Stimulated activated CD4-positive, alpha-beta T cell treated with anti-CD3 and anti-CD28 coated beads, Interleukin-1b, Interleukin-23, amount 100 ng/mL, for 1 hour (primary cell): ENCODE measurements at places on chromosomes 12 and 14.

GRCh38 chr14:104384776-104385071 lies 194.8 kb upstream of the C14orf180 start:
- DNase-seq = no peak

DNA sequence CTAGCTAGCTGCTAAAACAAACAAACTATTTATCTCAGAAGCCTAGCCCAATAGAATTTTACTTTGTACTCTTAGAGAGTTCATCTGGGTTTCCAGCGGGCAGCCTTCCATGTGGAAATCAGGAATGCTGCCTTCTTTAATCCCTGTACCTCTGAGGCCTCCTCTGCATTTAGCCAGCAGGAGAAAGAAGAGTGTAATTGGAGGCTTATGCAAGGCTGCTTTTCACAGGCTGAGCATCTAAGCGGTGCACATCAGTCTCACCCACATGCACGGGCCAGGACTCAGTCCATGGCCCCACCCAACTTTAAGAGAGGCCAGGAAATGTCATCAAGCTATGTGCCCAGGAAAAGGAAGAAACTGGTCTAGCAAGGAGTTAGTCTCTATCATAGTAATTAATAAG lies 14.0 kb upstream of the PTGDR start:
- no peak for DNase-seq

- no peak for DNase-seq
These were observed 23.2 kb upstream of the RAP1B start for GRCh38 chr12:68587448-68587873.

DNA sequence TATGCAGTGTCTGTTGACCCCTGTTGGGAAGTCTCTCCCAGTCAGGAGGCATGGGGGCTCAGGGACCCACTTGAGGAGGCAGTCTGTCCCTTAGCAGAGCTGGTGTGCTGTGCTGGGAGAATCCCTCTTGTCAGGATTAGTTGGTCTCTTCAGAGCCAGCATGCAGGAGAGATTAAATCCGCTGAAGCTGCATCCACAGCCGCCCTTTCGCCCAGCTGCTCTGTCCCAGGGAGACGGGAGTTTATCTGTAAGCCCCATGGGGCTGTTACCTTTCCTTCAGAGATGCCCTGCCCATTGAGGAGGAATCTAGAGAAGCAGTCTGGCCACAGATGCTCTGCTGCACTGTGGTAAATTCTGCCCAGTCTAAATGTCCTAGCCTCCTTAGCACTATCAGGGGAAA lies 13.1 kb upstream of the KLRC1 start:
- no peak for DNase-seq

GRCh38 chr12:109589691-109590245 lies 16.2 kb downstream of the MVK start:
- DNase-seq = no peak

GRCh38 chr12:47709237-47709636 lies 3.4 kb upstream of the RPAP3 start:
- DNase-seq = no peak

DNA sequence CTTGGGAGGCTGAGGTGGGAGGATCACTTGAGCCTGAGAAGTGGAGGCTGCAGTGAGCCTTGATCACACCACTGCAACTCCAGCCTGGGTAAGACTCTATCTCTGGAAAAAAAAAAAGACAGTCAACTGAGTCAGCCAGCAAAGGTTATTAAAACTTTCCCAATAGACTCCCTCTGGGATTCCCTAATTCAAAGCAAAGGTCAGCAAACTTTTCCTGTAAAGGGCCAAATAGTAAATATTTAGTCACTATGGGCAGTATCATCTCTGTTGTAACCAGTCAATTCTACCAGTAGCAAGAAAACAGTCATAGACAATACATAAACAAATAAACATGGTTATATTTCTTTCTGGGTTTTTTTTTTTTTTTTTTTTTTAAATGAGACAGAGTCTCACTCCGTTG lies 122.5 kb downstream of the IPO8 start:
- DNase-seq = no peak

DNA sequence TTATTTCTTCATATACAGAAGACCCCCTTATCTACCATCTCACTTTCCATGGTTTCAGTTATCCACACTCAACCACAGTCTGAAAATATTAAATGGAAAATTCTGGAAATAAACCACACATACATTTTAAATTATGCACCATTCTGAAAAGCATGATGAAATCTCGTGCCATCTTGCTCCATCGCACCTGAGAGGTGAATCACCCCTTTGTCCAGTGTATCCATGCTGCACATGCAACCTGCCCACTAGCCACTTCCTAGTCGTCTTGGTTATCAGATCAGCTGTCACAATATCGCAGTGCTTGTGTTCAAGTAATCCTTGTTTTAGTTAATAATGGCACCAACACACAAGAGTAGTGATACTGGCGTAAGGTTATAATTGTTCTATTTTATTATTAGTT lies 145.7 kb downstream of the C12orf42 start:
- DNase-seq = no peak

DNA sequence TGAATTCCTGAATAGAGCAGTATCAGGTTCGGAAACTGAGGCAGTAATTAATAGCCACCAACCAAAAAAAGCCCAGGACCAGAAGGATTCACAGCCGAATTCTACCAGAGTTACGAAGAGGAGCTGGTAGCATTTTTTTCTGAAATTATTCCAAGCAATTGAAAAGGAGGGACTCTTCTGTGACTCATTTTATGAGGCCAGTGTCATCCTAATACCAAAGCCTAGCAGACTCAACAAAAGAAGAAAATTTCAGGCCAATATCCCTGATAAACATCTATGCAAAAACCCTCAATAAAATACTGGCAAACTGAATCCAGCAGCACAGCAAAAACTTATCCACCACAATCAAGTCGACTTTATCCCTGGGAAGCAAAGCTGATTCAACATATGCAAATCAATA lies 202.3 kb upstream of the SLC16A7 start:
- no peak for DNase-seq

DNA sequence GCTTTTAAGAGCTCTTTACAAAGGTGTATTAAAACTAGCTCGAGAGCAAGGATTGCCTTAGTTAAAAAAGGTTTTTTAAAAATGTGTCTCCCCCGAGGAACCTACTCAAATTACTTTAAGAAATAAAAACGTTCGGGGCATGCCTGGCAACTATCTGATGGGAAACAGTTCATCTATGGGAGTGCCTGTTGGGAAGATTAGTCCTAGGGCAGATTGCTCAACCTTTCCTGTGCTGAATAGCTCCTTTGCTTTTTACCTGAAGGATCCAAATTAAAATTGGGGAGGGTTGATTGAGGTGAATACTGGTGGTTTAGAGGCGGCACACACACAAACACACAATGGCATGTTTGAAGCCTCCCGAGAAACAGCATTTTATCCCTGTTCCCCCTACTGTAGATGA lies 541.4 kb upstream of the ATP2B1 start:
- DNase-seq = no peak

DNA sequence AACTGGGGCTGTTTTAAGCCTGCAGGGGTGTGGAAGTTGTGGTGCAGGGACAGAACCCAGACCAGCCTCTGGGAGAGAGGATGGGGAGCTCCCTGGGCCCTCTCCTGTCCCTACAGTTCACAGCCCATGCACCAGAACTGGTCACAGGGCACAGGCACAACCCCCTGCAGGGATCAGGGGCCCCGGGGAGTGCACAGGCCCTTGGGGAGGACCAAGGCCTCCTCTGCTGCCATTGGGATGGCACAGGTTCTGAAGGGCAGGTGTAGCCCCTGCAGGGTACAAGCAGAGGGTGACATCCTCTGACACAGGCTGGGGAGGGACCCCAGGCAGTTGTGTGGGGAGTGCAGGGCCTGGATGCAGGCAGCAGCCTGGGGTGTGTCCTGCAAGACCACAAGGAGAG lies 66.4 kb upstream of the SFSWAP start:
- no peak for DNase-seq

DNA sequence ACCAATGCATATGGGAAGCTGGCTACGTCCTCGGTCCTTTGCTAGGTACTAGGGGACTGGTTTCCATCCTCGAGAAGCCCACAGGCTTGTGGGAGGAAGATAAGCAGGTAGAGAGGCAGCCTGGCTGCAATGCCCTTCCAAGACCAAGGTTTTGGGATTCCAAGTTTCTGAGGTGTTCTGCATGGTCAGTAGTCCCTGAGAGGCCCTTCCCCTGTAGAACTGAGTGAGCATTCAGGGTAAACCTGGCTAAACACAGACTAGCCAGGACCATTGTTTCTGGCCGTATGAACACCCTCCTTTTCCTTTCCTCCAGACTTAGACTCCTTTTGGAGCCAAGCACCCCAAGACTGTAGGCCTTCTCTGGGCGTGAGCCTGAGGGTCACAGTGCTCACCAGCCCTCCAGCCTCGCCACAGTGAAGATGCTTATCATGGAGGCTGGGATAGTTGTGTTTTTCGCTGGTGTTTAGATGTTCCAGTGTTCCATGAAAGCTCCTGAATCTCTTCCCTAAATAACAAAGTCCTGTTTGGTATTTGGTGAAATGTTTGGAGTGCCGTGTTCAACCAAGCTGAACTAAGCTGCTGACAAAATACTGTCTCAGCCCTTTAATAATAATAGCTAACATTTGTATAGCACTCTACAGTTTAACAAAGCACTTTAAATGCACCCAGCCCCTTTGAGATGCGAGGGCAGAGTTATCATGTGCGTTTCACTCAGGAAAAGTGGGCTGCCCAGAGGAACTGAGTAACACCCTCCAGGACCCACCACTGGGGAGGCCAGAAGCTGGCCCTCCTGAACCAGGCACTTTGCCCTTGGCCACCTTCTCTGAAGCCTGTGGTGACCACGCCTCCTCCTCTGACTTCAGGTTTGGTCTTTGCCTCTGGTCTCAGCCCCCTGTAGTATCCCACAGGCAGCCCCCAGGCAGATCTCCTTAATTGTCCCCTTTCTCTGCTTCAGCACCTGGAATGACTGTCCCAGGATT lies 284.5 kb downstream of the CACNA1C start:
- no peak for DNase-seq

- DNase-seq = no peak
These were observed 129.3 kb downstream of the ACSS3 start for GRCh38 chr12:81207173-81207572.

GRCh38 chr12:112017041-112017440 lies 3.8 kb downstream of the ERP29 start:
- no peak for DNase-seq

DNA sequence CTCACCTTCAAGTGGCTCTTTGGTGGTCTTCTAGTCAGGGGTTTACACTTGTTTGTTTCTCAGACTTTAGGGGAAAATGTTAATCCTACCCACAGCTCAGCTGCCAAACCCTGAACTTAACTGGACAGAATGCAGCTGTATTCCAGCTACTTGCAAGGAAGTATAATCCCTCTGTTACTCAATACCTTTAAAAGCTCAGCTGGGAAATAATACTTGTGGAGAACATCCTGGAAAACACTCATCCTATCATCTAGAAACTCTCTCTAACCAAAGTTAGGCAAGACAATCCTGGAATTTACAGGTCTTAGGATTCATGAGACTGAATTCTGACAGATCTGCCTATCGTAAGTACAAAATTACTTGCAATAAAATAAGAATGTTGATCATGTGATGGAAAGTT lies 404.1 kb downstream of the ADAMTS20 start:
- DNase-seq = no peak

GRCh38 chr14:100654025-100654813 lies 67.0 kb upstream of the BEGAIN start:
- DNase-seq = no peak

GRCh38 chr14:30559638-30560091 lies 707 bp downstream of the G2E3 start:
- DNase-seq = no peak

DNA sequence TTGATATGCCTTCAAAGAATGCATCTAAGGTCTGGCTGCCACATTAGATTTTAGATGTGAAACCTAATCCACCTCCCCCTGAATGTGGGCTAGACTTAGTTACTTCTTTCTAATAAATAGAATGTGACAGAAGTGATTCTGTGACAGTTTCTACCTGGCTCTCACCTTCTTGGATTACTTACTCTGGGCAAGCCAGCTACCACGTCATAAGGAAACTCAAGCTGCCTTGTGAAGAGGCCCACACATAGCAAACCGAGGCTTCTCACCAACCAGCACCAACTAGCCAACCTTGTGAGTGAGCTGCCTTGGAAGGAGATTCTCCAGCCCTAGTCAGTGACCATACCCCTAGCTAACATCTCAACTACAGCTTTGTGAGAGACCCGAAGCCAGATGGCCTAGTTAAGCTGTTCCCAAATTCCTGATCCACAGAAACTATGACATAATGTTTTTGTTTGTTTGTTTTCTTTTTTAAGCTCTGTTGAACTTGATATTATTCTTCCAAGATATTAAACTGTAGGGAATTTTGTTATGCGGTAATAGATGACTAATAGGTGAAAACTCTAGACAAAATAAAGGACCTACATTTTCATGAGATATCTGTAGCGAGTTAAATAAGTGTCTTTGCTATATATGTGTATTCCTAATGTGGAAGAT lies 6.2 kb downstream of the GPR19 start:
- no peak for DNase-seq

DNA sequence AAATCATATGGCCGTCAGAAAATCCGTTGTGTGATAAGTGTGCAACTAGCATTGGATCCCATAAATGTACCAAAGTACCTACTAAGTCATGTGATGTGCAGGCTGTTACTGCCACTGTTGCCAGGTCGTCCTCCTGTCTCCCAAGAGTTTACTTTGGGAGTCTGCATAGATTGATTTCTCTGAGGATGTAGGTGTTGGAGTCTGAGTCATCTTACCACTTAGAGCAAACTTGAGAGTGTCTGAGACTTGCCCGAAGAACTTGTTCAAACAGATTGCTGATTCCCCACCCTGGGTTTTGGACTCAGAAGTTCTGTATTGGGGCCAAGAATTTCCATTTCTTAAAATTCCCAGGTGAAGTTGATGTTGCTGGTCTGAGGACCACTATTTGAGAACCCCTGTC lies 11.4 kb downstream of the TMX1 start:
- no peak for DNase-seq

GRCh38 chr14:50750323-50750722 lies 80.6 kb downstream of the NIN start:
- DNase-seq = no peak

DNA sequence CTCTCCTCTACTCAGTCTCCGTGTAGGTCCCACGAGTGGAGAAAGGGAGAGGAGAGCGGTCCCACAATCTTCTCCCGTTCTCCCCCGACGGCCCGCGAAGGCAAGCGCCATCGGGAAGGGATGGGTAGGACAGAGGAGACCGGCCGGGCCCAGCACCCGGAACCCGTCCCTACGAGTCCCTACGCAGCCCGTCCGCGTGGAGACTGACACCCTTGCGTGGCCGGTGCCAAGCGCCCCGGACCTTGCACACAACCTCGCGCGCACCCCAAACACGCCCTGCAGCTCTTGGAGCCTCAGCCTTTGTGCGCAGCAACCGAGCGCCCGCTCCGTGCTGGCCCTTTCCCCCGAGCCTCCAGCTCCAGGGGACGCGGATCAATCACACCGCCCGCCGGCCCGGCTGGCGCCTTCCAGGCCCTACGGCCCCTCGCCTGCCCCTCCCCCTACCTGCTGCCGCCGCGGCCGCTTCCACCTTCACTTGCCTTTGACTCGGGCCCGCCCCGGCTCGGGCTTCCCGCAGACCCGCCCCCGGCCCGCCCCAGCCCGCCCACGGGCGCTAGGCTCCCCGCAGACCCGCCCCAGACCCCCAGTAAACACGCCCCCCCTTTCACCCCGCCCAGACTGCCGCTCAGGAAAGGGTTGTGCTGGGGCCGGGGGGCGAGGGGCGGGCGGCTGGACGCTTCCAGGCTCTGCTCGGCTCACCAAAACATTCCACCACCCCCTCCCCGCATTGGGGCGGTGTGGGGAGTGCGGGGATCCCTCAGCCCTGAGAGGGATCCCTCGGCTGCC lies at the start of gene NDRG2:
Gene NDRG2 (minus strand): TSS at position 477 of the 786 bp plus-strand sequence. CDS start 1,746 bp downstream, outside the sequence.
- DNase-seq = peak; percentile 42
